ENCODE measurements at places on chromosomes 5 and 9.
A peak's percentile ranks its signal among the peaks of the same experiment; 100 is the strongest.

DNA sequence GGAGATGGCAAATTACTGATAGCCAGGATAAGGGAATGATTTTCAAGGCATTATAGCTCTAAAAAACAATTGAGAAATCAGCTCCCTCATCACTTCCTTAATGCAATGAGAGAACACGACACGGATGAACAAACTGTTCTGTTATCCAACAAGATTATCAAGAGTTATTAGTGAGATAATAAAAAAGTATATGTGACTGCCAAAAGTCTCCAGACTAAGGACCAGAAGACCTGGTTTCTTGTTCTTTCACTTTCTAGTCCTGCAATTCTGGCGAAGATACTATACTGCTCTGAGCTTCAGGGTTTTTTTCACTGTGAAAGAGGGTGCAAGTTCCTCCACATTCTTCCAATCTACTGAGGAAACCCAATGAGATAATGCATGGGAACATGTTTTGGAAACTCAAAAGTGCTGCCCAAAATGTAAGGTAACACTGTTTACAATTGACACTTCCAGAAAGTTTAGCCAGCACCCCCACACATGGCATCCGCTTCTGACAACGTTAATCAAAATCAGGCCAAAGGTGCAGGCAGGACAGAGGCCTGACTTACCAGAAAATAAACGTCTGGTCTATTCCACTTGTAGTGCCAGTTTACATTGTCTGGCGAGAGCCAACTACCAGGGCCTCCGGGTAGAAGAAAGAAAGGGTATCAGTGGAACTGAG lies 254.2 kb downstream of the DOCK8 start:
- no peak for DNase-seq

DNA sequence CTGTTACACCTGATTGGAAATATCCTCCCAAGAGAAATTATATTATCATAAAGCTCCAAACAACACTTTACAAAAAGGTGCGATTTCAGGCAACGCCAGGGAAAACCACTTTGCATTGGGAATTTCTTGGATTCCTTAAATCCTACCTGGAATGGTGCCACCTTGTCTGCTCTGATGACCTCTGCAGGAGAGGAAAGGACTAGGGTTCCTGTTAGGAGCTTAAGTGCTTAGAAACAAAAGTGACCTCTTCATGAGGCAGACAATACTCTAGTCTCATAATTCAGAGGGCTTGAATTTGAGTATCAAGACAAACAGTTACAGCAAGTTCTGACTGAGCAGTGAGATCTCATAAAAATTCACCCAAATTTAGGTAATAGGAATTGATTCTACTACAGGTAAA lies 33.9 kb upstream of the GLIS3 start:
- DNase-seq, result no peak

GRCh38 chr9:92507496-92507895 lies 25.2 kb upstream of the ASPN start:
- DNase-seq, result no peak

DNA sequence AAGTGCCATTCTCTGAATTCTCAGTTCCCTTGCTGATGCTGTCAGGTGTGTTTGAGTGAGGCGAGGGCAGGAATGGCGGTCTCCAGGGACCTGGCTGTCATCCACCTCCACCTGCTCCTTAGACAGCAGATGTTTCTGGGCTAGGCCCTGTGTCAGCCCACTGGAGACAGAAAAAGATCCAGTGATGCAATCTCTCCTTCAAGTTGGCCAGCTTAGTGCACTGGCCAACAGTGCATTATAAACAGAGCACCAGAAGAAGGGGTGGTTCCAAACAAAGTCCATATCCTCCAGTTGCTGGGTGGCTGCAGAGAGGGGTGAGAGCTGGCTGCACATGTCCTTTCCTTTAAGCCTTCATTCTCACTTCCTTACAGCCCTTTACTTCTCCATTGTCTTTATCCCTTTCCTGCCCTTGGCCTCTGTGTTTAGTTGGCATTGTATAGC lies 26.5 kb downstream of the NANS start:
- peak; percentile 23 for DNase-seq

GRCh38 chr9:137899551-137900360 lies 22.2 kb downstream of the CACNA1B start:
- no peak for DNase-seq

- DNase-seq, result no peak
These were observed 26.5 kb downstream of the LIX1 start for GRCh38 chr5:97115932-97116331.

- DNase-seq, result no peak
These were observed 48.7 kb upstream of the TGFBR1 start for GRCh38 chr9:99056186-99056585.

GRCh38 chr5:133460172-133460758 lies 152.1 kb downstream of the FSTL4 start:
- DNase-seq, result no peak

- peak; percentile 6 for DNase-seq
These were observed 1676.0 kb upstream of the NUDT12 start for GRCh38 chr5:105238561-105238960.

- DNase-seq, result no peak
These were observed 66.6 kb upstream of the TRIO start for GRCh38 chr5:14076561-14076960.

DNA sequence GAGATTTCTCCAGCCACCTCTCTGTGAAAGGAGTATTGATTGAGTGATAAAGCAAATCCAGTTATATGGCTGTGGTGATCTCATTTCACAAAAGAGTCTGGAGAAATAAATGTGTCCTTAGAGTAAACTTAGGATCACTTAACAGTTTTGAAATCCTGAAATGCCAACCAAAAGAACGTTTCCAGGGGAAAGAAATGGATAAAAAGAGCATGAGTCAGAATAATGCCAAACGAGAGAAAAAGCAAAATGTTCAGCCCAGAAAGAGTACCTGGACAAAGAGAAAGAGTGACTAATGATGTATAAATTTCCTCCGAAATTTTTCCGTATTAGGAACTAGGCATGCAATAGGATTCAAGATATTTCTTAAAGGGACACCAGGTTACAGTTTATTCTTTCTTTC lies 463.1 kb upstream of the CDH10 start:
- DNase-seq, result no peak

DNA sequence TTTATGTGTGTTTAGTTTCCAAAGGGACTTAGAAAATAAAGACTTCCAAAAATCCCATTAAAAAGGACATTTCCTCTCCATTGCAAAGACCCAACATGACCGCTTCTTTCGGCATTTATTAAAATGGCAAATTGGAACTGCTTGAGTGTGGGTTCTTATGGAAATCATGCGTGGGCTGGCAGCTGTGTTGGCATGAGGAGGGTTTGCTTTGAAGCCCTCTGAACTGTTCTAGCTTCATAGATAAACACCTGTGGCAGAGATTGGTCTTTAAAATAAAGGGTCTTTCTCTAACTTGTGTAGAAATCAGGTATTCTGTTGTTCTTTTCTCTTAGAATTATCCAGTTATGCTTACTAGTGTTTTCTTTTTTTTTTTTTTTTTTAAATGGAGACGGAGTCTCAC lies 55.9 kb upstream of the TEX48 start:
- DNase-seq, result no peak
